ENCODE measurements at places on chromosomes 12 and 14. TPM values are rescaled to one million over a fixed set of nuclear protein-coding genes. Genes with fewer than 3 reads are reported as not detected.

- H3K4me3 ChIP-seq: no peak overlapping the region
- no peaks in the 10 kb centered on the region for H3K27me3 ChIP-seq
- no peaks in the 10 kb centered on the region for H3K36me3 ChIP-seq
- no peaks in the 10 kb centered on the region for H3K4me1 ChIP-seq
Observed at GRCh38 chr12:67141296-67142018, 127.7 kb upstream of the CAND1 start.

GRCh38 chr12:58787021-58787760 lies 133.1 kb downstream of the LRIG3 start:
- no peak for DNase-seq
- no peak overlapping the region for H3K4me3 ChIP-seq
- H3K27me3 ChIP-seq: no peaks in the 10 kb centered on the region
- no peaks in the 10 kb centered on the region for H3K36me3 ChIP-seq
- H3K27ac ChIP-seq: no peak overlapping the region

The TGFB3 gene
- 0.07 TPM for polyA plus RNA-seq

DNA sequence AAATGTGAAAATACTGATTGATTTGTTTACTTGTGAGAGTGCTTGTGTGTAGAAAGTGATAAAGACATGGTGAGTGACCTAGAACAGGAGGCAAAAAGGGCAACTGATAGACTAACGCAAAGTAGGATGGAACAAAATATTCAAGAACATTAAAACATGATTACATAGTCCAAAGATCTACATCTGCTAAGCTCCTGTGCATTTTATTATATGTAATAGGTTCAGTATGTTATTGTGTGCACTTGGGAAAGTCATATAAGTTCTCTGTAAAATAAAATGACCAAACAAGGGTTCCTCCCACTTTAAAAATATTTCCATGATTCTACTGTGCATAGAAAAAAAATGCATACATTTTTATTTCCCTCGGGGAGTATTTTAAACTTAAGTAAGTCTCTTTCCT lies 74.3 kb upstream of the GPHB5 start:
- H3K27me3 ChIP-seq: no peaks in the 10 kb centered on the region
- H3K36me3 ChIP-seq: peaks cover 54% of the 10 kb centered on the region
- DNase-seq: no peak
- H3K27ac ChIP-seq: no peak overlapping the region
- H3K4me3 ChIP-seq: no peak overlapping the region

The SH2B3 gene
- 33.5 TPM for polyA plus RNA-seq

The ANAPC7 gene
- 12.9 TPM for polyA plus RNA-seq

DNA sequence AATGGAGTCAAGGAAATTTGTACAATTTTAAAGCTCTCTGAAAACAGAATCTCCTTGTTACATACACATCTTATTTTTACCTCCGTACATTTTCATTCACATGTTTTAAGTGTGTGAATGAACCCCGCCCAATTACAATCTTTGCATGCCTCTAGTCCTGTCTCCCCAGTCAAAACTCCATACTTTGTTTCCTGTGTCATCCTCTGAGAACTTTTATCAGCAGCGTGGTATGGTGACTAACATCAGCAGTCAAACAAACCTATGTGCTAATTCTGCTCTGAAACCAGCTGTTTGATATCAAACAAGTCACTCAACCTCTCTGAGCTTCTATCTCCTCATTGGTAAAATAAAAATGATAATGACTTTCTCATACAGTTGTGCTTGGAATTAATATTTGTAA lies 15.8 kb upstream of the ERGIC2 start:
- H3K4me1 ChIP-seq: no peaks in the 10 kb centered on the region
- H3K4me3 ChIP-seq: no peak overlapping the region
- H3K36me3 ChIP-seq: no peaks in the 10 kb centered on the region
- H3K27me3 ChIP-seq: no peaks in the 10 kb centered on the region

DNA sequence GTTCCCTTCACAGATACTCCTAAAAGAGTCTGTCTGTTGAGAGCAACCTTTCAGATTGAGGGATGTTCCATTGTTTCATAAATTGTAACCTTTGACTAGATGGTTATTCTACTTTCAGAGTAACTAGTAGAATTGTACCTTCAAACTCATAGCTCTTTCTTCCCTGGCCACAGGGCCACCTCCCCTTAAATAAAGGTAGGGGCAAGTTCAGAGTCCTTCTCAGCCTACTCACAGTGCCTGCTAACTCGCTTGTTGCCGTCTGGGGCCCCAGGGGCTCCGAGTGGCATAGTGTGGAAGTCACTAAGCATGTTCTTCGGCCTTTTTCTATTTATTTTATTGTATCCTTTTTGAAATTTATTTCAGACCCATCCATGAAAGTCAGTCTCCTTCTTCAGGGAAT lies 250.4 kb downstream of the ALX1 start:
- no peaks in the 10 kb centered on the region for H3K4me1 ChIP-seq
- no peaks in the 10 kb centered on the region for H3K27me3 ChIP-seq
- DNase-seq: no peak
- no peak overlapping the region for H3K4me3 ChIP-seq
- H3K27ac ChIP-seq: no peak overlapping the region
